Activated T-cell treated with anti-CD3 and anti-CD28 coated beads, Interleukin-2, amount 50 U/mL, for 4 hours (primary cell): ENCODE measurements at places on chromosomes 11 and 22. TPM values are rescaled to one million over a fixed set of nuclear protein-coding genes. Genes with fewer than 3 reads are reported as not detected.
A peak's percentile ranks its signal among the peaks of the same experiment; 100 is the strongest.

The OR4C13 gene
- not detected for total RNA-seq

The TBX10 gene
- total RNA-seq, result not detected

The WNT7B gene
- total RNA-seq, result not detected

The KLHDC7B gene
- total RNA-seq, result 6.4 TPM

DNA sequence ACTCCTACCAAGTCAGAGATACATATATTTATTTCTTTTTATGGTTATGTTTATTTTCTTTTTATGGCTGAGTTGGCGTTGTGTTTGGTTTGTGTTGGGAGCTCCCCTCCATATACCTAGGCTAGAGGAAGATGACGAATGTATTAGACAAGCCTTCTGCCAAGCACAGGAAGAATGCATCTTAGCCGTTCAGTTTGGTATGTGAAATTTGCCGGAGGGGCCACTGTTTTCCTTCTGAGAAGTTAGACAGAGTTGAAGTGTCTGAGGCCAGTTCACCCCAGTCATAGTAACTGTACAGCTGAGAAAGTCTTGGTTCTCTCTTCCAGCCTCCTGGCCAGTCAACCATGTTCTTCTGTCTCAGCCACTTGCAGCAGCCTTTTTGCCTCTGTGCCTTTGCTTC is 29.8 kb downstream of the TEAD1 start:
- no peak for DNase-seq

DNA sequence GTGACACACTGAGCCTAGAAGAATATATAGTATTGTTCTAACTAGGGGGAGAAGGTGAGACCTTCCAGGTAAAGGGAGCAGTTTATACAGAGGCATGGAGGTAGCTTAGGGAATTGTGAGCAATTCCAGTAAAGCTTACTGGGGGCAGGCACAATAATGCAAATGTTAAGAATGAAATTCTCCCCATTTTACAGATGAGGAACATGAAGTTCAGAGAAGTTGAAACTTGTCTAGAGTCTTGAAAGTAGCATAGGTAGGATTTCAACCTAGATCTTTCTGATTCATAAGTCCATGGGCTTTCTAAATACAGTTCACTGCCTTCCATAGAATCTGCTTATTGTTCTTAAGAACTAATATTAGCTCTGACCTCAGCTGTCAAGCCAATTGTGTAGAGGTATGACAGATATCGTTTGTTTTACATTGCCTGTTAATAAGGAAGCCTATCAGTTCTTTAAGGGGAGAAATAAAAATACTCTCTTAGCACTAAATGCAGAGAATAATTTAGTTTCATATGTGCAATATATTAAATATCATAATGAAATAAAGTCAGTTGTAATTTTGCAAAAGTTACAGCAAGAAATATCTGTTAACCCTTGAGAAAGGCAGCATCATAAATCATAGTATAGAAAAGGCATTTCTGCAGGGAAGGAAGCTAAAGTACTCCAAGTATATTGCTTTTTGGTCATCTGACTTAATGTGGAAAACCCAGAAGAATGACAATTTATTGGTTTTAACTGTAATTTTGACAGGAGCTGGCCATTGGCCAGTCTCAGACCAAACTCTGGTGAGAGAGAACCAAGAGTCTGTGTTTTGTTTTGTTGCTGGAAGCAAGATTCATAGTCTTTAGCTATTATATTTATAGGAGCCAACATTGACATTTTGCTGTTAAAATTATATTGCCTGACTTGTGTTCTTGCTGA is 181.8 kb downstream of the UVRAG start:
- DNase-seq, result no peak

GRCh38 chr22:25742918-25743708 is 1.1 kb downstream of the MYO18B start:
- DNase-seq, result no peak

GRCh38 chr11:24828938-24829605 is 332.2 kb downstream of the LUZP2 start:
- DNase-seq, result no peak

- DNase-seq, result no peak
Measured at GRCh38 chr11:34481307-34481706, 32.3 kb downstream of the ELF5 start.

- DNase-seq, result no peak
Measured at GRCh38 chr22:20982563-20982882, 426 bp downstream of the LZTR1 start.

DNA sequence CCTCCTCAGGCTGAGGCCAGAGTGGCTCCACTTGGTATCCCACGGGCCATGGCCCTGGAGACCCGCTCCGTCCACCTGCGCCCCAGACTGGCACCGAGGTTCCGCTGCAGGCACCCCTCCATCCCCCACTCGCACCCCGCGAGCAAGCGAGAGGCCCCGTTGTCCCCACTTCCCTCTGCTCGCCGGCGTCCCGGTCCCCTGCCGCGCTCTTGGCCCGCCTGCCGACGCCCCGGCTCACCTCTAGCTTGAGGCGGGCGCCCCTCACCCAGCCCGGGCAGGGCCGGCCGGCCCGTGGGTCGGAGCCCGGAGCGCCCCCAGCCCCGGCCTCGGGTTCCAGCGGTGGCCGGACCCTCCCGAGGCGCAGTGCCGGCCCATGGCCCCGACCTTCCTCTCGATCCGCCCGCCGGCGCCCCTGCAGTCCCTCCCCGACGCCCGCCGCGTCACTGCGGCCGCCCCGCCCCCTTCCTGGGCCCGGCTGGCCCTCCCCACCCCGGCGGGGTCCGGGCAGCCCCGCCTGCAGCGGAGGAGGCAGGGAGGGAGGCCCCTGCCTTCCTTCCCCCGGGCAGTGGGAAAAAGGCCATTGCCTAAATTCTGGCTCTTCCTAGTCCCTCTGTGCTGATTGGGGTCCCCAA is at the start of gene PITPNM1:
TSS of gene PITPNM1 (minus strand) at position 414 of the 632 bp plus-strand sequence. CDS start 1,183 bp downstream, outside the sequence.
- peak; percentile 68 for DNase-seq

- DNase-seq, result no peak
Measured at GRCh38 chr11:12152321-12152720, 41.9 kb downstream of the MICAL2 start.

GRCh38 chr11:96204721-96205459 is 138.1 kb downstream of the MAML2 start:
- DNase-seq, result no peak
